ENCODE measurements at places on chromosomes 2 and 18.

DNA sequence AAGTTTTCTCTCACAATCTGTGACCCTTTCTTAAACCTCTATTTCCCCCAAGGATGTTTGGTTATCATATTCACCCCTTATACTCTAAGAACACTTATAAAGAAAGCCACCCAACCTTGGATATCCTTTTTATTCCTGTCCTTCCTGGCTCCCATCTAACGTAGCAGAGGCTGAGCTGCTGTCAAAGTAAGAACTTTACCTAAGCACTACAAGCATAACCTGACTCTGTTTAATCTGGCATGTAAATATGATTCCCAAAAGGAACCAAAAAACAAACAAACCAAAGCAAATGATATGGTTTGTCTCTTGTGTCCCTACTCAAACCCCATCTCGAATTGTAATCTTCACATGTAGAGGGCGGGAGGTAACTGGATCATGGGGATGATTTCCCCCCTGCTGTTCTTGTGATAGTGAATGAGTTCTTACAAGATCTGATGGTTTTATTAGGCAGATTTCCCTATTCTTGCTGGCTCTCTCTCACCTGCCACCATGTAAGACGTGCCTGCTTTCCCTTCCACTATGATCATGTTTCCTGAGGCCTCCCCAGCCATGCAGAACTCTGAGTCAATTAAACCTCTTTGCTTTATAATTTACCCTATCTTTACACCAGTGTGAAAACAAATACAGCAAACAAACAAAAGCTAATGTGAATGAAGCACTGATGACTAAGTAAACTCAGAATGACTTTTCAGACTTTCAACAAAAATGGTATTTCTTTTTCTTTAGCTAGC lies 72.7 kb upstream of the SPOPL start:
- DNase-seq, result no peak

- DNase-seq, result no peak
Measured at GRCh38 chr18:36732264-36732663, 96.5 kb downstream of the TPGS2 start.

DNA sequence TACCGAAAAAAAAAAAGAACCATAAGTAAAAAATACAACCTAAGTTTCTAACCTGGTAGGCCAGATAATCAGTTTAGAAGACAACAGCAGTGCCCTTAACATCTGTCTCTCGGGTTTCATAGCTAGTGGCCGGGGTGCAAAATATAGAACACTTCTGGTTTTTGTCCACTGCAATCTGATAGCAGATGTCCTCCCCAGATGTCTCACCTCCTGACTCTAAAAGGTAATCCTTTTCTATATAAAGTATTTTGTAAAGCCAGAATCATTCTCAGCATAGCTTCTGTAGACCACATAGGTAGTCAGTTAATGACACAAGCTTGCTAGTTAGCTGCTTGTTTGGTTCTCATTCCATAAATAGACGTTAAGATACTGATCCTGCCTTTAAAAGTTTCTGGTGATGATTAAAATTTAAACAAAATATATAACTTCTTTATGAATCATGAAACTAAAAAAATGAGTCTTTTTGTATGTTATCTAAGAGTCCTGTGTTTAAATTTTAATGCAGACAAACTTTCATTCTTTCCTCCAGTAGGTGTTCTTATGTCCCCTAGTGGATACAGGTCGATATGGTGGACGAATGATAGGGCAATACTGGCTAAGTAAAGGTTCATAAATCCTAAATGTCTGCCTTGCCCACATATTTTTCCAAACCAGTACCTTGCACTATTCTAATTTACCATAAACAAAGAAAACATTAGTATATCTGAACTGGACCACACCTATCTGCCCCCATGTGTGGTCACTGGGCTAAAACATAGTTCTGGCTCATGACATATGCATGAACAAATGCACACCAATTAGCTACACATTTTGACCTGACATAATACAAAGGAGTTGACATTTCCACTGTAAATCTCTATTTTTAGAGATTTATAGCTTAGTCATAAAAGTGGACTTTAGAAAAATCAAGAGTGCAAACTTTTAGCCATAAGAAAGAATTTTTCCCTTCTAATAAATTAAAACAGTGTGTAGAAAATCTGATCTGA lies 171.0 kb downstream of the SRBD1 start:
- no peak for DNase-seq

- DNase-seq, result no peak
Measured at GRCh38 chr2:27909901-27910300, 19.4 kb downstream of the BABAM2 start.

DNA sequence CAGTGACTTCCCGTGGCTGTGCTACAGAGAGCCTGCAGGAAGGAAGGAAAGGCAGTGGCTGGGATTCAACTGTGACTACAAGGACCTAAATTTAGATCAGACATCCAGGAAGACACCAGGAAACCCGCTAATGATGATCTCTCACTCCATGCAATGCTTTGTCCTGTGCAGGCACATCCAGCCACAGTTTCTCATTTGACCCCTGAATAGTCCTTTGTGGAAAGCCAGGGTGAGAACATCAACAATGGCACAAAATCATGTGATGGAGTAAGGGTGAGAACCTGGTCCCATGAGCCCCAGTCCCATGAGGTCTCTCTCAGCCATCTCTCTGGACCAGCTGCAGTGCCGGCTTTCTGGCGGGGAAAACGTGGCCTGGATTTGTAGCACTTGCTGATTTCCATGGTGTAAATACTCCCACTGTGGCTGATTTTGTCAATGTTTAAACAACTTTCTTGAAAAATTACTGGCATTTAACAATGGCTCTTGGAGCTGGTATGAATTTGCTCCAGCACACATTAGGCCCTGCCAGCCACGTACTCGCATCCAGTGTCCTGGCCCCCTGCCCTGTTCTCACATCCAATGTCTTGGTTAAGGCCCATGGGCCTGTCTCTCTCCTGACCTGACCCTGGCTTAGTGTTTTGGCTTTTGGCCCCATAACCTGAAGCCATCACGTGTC lies 159.0 kb upstream of the HAAO start:
- DNase-seq, result no peak

DNA sequence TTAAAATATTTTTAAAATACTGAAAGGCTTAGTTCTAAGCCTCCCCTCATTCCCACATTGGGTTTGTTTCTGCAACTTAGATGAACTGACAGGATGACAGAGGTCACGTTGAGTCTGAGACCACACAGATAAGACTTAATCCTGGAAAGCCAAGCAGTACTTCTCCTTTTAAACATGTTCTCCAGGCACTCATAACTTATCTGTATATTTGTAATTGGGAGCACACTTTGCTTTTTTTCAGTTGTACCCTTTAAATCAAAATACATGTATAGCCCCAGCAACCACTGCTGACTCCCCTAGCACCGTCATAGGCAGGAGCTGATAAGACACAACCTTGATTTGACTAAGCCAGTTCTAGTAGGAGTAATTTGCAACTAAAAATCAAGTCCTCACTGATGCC lies 394.8 kb downstream of the PID1 start:
- DNase-seq, result no peak

GRCh38 chr18:69358212-69358895 lies 42.3 kb upstream of the DOK6 start:
- DNase-seq, result no peak

- DNase-seq, result no peak
Measured at GRCh38 chr2:121283670-121284462, 1.1 kb downstream of the TFCP2L1 start.

DNA sequence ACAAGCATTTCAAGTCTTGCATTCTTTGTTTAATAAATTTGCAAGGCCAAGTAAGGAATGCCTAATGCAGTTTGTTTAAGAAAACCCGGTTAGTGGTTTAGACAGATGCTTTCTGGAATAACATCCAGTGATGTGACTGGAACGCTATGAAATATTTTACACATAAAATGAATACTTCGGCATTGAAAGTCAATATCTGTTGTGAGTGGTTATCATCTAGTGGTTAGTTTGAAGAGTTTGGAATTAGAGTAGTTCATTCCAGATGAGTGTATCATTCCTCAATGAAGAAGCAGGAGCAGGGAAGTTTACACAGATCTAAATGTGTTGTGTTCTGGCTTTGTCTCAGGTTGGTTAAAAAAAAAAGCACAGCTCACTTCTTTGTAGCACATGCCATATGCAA lies 608.0 kb upstream of the PIK3C3 start:
- DNase-seq, result no peak

DNA sequence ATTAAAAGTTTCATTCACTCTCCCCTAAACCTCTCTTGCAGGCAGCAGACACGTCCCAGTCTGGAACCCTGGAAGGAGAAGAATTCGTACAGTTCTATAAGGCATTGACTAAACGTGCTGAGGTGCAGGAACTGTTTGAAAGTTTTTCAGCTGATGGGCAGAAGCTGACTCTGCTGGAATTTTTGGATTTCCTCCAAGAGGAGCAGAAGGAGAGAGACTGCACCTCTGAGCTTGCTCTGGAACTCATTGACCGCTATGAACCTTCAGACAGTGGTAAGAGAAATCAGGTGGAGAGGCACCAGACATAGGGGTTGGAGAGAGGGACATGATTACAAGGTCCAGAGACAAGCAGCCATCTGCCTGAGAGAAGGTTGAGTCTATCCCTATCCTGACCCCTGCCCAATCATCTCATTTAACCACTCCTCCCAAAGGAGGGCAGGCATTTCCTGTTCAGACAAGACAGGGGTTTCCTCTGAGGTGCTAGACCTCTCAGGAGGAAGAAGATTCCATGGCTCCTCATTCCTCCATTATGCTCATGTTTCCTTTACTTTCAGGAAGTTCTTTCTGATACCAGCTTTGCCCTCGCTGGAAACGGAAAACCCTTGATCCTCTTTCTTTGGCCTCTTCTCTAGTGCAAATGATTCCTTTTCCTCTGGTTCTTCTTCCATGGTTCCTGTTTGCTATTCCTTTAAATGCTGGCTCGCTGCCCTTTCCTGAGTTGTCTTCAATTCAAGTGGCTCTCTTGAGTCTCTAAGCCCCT lies 15.1 kb downstream of the PLCD4 start:
- DNase-seq, result no peak

- no peak for DNase-seq
Measured at GRCh38 chr2:105038383-105039061, 653 bp downstream of the MRPS9 start.

DNA sequence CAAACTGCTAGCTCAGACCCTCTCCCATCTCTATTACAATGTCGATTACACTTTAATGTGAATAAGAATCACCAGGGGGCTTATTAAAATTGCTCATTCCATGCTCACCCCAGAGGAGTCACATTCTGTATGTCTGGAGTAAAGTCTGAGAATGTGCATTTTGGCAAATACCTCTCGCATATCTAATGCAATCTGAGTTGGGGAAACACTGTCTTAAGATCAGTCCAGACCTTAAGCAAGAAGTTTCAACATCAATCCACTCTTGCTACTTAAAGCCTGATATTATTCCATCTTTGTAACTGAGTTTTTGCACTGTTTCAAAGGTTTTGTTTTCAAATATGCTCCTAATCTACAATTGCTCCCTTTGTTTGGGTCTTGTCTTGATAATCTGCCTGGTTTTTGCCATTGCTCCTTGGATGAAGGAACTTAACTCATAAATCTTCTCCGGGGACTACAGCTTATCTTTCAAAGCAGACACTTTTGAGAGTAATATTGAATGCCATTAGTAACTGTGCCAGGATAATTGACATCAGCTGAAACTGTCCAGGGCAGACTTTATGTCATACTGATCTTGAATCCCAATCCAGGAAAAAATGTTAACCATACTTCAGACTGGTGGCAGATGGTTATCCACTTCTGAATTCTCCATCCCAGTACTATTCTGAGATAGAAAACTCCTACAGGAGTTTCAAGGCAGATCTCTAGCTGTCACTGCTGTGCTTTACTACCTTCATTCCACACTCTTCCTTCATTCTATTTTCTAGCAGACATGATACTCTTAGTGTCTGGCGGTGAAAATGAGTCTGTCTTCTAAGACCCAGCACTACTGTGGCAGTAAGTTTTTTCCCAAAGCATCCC lies 200.9 kb downstream of the ERBB4 start:
- no peak for DNase-seq

DNA sequence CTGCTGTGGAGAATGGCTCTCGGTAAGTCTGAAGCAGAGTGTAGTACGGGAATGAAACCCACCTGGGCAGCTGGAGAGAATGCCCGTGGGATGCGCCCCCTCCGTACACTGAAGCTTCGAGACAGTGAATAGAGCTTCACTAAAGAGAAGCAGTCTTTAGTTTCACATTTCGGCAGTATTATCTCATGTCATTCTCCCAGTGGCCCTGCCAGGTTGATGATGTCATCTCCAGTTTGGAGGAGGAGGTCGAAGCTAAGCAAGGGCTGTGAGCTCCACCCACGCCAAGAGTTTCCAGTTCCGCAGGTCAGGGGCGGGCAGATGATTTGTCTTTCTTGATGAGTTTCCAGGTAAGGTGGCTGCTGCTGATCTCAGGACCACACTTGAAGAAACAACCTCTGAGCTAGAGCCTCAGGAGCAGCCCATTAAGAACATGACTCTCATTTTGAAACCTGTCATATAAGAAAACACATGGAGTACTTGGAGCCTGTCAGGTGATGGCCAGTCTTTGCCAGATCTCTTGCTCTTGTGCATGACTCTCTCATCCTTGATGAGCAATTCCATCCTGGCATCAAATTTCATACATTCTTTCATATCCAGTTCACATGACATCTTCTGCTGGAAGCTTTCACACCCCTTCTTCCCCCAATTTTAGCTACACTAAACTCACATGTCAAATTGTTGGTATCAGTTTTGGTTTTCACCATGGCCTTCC lies 475.0 kb downstream of the RNF144A start:
- no peak for DNase-seq

DNA sequence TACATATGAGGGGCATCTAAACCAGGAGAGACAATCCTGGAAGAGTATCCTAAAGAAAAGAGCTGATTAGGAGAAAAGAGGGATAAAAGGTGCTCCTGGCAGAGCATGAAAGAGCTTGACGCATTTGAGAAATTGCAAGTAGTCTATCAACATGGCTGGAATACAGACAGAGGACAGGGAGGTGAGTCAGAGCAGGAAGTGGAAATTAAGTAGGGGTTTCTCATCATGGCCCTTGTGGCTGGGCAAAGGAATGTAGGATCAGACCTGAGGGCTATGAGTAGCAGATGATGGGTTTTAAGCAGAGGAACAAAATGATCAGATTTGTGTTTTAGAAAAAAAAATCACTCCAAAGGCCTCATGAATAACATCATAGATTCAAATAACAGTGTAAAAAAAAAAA lies 49.2 kb upstream of the UGP2 start:
- no peak for DNase-seq

GRCh38 chr2:92073815-92074548 lies 2797.2 kb upstream of the TEKT4 start:
- no peak for DNase-seq

DNA sequence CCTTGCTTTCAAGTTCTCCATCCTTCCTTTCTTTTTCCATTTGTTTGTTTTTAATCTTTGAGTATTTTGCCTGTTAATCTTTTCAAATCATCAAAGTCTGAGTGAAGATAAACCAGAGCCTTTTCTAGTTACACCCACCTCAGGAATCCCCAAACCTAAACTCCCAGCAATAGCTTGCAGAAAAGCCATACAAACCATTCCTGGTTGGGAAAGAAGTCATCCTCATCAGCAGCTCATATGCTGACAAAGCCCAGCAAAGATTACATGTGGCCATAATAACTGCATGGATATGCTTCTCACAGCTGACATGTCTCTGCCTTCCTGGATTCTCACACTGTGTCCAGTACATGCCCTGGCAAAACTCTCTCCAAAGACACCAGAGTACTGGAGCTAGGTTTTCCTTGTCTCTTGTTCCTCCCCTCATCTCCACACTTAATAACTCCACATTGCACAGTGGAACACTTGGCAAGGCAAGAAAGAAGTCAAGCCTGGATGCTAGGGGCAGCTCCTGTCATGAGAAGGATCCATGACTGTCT lies 126.4 kb upstream of the TLK1 start:
- DNase-seq, result no peak

GRCh38 chr2:205822579-205822978 lies 140.3 kb downstream of the NRP2 start:
- no peak for DNase-seq

GRCh38 chr2:166960702-166961270 lies 72.5 kb downstream of the XIRP2 start:
- no peak for DNase-seq
